ENCODE measurements at places on chromosomes 2 and 18. TPM values are rescaled to one million over a fixed set of nuclear protein-coding genes. Genes with fewer than 3 reads are reported as not detected.

The REG3G gene
- not detected for polyA plus RNA-seq

The NEB gene
- polyA plus RNA-seq, result 4.0 TPM

The DYNAP gene
- not detected for polyA plus RNA-seq

The AMER3 gene
- polyA plus RNA-seq, result not detected

The IL37 gene
- not detected for polyA plus RNA-seq

The PPIL3 gene
- 36.2 TPM for polyA plus RNA-seq
